ENCODE measurements at places on chromosomes 4 and X.

GRCh38 chrX:22666441-22666840 is 333.3 kb upstream of the DDX53 start:
- DNase-seq, result no peak

- no peak for DNase-seq
Observed at GRCh38 chr4:726235-726787, 20.7 kb downstream of the PCGF3 start.

- no peak for DNase-seq
Observed at GRCh38 chr4:176376032-176376614, 56.4 kb downstream of the SPCS3 start.

DNA sequence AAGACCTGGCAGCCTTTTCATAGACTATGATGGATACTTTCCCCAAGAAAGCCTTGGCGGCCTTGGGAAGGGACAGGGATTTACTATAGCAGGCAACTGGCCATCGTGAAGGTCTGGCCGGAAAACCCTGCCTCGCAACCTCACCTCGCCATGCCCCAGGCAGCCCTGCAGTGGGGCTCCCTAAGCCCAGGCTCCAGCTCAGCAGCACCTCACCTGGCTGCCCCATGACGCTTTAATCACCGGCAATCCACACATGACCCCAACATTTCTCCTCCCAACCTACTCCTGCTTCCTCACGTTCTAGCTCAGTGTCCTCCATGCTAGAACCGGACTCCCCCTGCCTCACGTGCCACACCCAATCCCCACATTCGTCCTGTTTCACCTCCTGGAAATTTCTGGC is 82.4 kb downstream of the NSUN7 start:
- no peak for DNase-seq

GRCh38 chrX:119036107-119037029 is 36.4 kb upstream of the CT47C1 start:
- no peak for DNase-seq

DNA sequence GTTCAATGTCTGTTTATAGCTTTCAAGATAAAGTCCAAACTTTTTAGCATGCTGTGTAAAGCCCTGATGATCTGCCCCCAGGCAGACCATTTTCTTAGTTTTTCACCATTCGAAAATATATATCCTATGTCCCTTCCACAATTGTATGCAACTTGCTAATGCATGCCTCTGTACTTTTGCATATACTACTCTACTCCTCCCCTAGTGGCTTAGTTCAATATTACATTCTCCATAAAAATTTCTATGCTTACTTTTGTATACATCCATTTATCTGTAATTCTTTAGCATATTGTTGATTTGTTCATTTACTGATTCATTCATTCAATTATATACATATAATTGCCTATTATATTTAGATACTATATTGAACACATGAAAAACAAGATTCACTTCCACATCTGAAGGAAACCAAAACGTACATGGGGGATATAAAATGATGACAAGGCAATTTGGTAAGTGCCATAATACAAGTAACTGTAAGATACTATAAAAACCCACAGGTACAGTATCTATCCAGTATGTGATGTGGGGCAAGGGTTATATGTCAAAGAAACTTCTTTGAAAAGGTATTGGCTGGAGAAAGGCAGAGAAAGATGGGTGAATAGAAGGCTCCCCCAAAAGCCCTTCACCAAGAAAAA is 902.5 kb downstream of the FAM133A start:
- DNase-seq, result no peak

DNA sequence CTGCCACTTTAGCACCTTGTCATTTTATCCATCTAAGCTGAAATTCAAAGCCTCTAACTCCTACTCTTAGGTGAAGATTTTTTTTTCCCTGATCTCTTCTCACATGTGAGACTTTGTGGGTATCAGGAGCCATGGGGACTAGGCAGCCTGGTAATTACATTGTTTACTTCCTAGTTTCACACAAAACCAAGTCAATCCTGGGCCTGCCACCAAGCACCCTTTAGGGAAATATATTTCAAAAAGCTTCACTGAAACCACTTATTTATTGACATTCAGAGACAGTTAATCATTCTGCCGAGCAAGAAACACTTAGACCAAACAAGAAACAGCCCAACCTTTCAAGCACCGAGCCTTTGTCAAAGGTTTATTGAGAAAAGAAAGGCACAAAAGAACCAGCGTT is 200.0 kb downstream of the RELL1 start:
- no peak for DNase-seq

DNA sequence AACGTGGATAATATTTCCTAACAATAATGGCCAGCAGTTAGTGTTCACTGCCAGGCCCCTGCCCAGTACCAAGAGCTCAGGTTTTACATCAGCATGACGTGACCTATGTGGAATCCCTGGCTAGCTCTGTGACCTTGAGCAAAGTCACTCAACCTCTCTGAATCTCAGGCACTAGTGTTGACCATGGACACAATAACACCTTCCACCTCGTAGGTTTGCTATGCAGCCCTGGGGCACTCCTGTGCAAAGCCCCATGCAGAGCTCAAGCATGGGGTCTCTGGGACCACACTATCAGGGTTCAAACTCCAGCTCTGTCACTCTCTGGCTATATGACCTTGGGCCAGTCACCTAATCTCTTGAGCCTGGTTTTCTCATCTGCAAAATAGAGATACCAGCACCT is 38.7 kb upstream of the MSX1 start:
- no peak for DNase-seq

DNA sequence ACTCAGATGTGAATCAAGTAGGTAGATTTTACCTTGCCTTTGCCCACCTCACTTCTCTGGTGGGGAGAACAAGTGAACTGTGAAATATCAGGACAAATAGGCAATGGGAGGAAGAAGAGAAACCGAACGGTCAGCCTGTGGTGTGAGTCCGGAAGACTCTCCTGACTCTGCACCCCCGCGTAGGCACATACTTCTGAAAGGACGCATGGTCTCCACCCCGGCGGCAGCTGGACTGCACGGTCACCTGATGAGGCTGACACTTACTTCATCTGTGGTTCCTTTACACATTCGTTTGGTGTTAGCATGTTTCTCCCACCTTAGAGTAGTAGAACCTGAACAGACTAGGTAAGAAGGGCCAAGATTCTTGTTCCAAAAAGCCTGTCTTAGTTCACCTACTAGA is 58.4 kb downstream of the NELFA start:
- no peak for DNase-seq

- DNase-seq, result no peak
Observed at GRCh38 chr4:2799224-2799911, 6.5 kb downstream of the SH3BP2 start.

DNA sequence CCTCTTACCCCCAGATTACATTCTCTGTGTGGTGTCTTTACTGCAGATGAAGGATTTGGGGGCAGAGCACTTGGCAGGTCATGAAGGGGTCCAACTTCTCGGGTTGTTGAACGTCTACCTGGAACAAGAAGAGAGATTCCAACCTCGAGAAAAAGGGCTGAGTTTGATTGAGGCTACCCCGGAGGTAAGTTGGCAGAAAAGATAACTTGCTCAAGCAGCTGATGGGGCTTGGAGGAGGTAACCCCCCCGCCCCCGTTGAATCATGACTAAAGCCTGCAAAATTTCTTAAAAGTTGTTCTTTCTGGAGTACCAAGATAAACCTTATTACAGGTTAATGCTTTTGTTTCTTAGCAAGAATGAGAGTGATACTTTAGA is 1.5 kb downstream of the CCNG2 start:
- peak; percentile 15 for DNase-seq

DNA sequence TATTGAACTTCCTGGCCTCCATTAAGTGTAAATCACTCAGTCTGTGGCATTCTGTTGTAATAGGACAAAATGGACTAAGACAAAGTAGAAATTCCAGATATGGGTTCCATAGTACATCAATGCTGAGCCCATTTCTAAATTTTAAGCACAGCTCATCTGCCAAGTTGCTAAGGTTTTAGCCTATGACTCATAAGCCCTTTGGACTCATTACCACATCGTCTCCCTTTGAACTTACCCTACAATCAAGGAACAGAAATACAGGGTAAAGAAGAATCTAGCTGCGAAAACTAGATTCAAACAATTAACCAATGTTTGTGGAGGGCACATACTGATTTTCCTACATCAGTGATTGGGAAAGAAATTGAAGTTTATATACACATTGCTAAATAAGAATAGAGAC is 31.8 kb downstream of the NAA11 start:
- no peak for DNase-seq

GRCh38 chr4:131447883-131448282 is 1701.2 kb upstream of the PCDH10 start:
- no peak for DNase-seq

DNA sequence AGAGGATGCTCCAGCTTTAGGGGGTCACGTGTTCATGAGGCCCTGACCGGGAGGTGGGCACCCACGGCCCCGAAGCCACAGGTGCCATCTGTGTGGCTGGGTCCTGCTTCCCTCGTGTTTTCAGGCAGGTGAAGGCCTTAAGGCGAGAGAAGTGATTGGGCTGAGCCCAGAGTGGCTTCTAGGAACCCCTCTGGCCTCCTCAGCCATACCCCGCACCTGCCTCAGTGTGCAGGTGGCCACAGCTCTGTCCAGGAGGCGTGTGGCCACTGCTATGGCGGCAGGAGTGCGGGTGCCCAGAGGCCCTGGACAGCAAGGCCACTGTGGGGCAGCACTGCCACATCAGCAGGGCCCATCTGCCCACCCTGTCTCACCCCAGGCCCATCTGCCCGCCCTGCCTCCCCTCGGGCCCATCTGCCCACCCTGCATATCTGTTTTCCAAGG is 25.0 kb downstream of the NKX1-1 start:
- no peak for DNase-seq

Data from activated CD4-positive, alpha-beta T cell treated with anti-CD3 and anti-CD28 coated beads for 4 hours (primary cell).